Right kidney (tissue), 9 donors: ENCODE measurements at places on chromosomes 1 and 21.
A peak's percentile ranks its signal among the peaks of the same experiment; 100 is the strongest.

GRCh38 chr1:18951416-18951815, 5.1 kb downstream of the IFFO2 start:
- no peak for DNase-seq

DNA sequence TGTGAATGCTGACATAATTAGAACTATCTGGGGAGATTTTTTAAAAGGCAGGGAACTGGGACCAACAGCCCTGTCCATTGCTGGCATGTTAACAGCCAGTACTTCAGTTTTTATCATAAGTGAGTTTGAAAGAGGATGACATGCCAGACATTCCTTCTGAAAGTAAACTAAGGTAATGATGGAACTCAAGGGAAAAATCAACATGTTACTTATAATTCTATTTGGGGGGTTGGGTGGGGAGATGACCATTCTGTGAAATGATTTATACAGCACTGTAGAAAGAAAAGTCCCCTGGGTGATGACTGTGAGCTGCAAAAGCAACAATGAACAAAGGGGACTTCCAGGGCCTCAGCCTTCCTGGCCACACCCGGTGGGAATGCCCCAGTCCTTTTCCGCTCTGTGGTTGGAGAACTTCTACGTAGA, 5.4 kb upstream of the LAMC2 start:
- peak; percentile 28 for DNase-seq

DNA sequence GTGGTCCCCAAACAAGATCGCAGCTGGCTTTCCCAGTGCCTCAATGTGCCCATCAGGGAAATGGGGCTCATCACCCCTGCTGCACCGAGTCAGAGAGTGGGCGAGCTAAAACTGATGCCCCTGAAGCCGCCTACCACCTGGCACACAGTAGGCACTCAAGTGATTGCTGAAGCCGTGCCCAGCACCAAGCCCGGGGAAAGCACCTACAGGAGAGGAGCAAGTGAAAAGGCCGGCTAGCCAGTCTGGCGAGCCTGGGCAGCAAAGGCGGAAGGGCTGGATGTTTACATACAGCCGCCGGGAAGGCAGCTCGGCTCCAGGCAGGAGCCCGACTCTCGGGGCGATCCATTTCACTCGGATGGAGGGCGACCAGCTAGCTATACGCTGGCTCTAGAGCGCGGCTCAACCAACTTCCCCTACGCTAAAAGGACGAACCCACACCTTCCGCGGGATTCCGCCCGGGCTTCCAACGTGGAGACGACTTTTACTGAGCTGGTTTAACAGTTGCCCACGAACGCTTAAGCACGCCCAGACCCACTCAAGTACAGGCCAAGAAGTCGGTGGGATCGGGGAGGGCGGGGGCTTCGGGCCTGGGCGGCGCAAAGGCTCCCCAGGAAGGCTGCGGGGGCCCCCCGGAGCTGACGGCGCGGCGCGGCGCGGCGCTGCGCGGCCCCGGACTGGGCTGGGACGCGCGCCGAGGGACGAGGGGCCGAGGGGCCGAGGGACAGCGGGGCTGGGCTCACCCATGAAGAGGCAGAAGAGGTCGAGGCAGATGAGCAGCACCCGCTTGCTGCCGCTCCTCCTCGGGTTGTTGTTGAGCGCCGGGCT, 1.0 kb downstream of the PLPP3 start:
- peak; percentile 80 for DNase-seq

- DNase-seq = no peak
Measured at GRCh38 chr1:107617456-107617855, 347.5 kb downstream of the VAV3 start.

- no peak for DNase-seq
Measured at GRCh38 chr1:96741335-96741734, 19.8 kb downstream of the PTBP2 start.

DNA sequence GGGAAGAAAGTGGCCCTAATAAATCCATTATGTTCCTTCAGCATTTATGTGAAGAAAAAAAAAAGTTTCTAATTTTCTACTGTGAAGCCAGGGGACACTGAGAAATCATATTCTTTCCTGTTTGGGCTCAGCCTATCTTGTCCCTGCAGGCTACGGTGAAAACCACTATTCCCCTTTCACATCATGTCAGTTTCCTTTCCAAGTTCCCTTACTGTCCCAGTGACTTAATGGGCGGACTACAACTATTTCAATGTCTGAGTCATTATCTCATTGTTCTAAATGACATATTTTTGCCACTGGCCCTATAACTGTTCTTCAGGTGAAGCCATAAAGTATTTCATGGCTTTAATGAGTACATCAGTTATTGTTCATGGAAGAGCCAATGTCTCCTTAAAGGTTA, 71.3 kb upstream of the BEND5 start:
- no peak for DNase-seq

DNA sequence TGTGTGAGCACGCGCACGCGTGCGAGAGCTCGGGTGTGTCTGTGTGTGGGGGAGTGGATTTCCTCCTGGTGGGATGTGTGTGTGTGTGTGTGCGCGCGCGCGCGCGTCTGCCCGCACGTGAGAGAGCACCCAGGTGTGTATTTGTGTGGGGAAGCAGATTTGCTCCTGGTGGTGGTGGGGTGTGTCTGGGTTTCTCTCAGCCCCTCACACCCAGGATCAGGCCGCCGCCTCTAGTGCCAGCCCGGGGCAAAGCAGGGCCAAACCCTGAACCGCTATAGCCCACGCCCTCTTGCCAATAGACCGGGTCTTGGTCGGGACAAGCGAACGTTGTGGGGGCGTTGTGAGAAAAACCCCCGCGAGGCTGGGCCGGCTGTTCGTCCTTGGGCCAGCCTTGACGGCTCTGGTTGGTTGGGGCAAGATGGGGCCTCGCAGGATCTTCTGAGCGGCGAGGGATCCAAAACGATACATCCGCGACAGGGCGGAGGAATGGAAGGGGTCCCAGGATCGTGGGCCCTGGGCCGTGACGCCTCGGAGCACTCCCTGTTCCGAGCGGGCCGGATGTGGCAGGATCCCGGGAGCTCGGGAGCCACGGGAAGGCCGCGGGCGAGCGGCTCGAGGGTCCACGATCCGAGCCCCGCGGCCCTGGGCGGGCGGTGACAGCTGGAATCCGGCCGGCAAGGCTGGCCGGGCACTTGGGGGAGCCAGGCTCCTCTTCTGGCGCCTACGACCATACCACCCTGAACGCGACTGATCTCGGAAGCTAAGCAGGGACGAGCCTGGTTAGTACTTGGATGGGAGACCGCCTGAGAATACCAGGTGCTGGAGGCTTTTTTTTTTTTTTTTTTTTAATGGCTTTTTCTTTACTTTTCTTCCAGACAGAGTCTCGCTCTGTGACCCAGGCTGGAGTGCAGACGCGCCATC, 68.2 kb downstream of the RNF187 start:
- no peak for DNase-seq

- no peak for DNase-seq
Measured at GRCh38 chr1:27719286-27720251, 6.2 kb upstream of the FAM76A start.

DNA sequence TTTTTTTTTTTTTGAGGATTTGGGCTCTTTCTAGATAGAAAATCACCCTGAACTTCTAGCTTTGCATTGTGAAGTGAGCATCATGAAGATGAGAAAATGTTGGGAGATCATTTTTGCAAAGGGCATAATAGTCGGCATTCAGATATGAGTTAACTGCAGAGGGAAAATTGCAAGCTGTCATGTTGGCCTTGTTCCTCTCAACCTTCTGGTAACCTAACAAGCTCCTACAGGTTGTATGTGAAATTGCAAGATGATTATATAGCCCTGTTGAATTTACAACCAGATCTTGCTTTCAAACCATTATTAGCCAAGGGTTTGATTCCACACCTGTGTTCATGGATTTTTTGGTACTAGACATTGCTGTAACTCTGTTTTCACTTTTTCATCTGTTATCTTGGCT, 2.2 kb downstream of the ELOA start:
- DNase-seq = no peak

- no peak for DNase-seq
Measured at GRCh38 chr1:219498666-219499065, 114.2 kb downstream of the ZC3H11B start.
